ENCODE measurements at places on chromosomes 7 and 10.

GRCh38 chr7:104126411-104126841, 81.4 kb downstream of the ORC5 start:
- DNase-seq: no peak

GRCh38 chr10:50504389-50504788, 119.4 kb downstream of the SGMS1 start:
- no peak for DNase-seq

- no peak for DNase-seq
These were observed 67.2 kb downstream of the GRK5 start for GRCh38 chr10:119274519-119275045.

DNA sequence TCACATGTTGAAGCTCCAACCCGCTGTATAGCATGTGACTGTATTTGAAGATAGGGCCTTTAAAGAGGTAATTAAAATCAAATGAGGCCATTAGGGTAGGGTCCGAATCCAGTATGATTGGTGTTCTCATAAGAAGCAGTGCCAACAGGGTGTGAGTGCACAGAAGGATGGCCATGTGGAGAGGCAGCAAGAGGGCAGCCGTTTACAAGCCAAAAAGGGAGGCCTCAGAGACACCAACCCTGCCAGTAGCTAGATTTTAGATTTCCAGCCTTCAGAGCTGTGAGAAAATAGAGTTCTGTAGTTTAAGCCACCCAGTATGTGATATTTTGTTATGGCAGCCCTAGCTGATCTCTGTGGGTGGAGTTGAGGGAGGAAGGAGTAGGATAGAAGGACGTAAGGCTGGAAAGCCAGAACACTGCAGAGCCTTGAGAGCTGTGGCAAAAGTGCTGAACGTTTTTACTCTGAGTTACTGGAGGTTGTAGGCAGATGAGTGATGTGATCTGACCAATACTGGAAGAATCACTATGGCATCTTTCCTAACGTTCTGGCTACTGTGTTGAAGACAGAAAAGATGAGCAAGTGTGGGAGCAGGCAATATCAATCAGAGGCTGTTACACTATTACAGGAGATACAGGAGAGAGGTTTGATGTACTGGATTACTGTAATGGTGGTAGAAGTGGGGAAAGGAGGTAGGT, 334.9 kb downstream of the ELMO1 start:
- no peak for DNase-seq
